Smooth muscle cell of the brain vasculature (primary cell): ENCODE measurements at places on chromosomes 5 and 9.

GRCh38 chr9:7095058-7095457, 337.3 kb downstream of the KDM4C start:
- no peak for DNase-seq

GRCh38 chr9:3074247-3074646, 230.4 kb upstream of the PUM3 start:
- no peak for DNase-seq

- no peak for DNase-seq
Observed at GRCh38 chr9:75957116-75957515, 66.6 kb downstream of the PCSK5 start.

DNA sequence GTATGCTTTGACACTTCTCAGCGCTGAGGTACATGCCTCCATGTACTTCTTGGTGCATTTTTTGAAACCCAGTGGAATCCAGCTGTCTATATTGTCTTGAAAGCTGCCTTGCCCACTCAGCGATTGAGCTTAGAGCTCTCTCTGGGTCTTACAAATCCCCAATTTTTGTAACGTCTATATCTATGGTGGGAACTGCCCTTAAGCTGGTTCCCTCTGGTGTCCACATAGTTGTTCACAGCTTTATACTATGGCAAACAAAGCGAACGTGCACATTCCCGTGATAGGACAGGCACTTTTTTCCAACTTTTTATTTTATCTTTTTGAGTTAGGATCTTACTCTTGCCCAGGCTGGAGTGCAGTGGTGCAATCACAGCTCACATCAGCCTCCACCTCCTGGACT, 20.9 kb downstream of the CDHR2 start:
- DNase-seq, result no peak

DNA sequence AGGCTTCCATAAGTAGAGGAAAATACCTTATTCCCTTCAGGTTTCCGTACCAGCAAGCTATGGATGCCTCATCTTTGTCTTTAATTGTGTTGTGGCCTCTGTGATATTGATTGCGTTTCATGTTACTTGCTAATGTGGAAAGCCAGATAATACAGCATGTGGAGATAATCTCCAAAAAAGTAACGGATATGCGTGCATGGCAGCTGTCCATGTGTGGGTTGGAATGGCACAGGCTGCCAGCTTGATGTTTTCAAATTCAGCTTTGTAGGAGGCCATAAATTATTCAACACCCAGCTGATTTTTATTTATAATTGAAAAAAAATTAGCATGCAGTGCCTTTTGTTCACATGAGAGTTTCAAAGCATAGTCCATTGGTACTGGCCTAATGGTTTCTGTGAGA, 144.9 kb downstream of the GIN1 start:
- no peak for DNase-seq

DNA sequence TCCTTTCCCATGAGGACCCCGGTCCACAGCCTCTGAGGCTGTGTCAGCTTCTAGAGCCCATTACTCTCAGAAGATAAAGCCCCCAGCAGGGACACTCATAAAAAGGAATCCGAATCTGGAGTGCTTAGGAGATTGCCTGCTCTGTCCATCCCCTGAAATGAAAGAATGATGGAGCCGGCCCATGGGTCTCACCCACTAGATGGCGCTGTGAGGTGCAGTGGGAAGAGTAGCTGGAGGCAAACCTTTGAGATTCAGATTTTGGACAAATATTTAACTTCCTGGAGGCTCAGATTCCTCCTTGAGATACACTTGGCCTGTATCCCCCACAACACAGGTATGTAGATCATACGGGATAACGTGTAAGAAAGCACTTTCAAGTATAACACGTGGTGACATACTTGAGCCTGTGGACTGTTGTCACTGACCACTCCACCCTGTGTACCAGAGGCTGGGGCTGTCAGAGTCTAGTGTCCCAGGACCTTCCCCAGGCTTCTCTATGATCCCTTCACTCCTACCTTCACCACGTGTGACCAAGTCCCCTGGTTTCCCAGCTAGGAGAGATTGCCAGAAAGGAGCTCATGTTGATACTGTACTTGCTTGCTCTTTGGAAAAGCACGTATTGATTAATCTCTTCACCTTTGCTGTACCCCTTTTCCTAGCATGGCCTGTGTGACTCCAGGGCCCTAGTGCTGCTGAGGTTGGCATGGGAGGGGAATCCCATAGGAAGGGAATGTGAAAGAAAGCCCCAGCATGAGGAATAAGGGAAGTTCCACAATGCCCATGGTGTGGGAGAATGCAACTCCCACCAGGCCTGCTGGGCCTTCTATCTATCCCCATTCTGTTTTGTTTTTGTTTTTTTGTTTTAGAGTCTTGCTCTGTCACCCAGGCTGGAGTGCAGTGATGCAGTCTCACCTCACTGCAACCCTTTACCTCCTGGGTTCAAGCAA, 32.1 kb downstream of the TRMO start:
- DNase-seq, result no peak

GRCh38 chr9:91034976-91035824, 233.6 kb downstream of the SYK start:
- no peak for DNase-seq

DNA sequence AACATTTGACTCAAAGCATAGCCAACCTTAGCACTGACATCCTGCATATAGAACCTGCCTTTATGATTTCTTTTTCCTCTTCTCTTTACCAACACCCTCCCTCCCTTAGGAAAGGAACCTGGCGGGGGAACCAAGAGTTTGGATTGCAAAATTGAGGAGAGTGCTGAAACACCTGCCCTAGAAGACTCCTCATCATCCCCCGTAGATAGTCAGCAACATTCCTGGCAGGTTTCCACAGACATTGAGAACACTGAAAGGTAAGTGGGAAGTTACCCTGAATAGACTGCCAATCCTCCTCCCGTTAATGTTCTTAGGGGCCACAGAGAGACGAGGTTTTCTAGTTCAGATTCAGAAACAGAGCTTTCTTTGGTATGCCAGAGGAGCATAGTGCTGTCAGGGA, 88.8 kb downstream of the RGS7BP start:
- DNase-seq, result no peak

GRCh38 chr5:127998950-127999615, 84.5 kb upstream of the SLC12A2 start:
- no peak for DNase-seq

GRCh38 chr5:180101451-180102105, 30.0 kb upstream of the RNF130 start:
- no peak for DNase-seq

DNA sequence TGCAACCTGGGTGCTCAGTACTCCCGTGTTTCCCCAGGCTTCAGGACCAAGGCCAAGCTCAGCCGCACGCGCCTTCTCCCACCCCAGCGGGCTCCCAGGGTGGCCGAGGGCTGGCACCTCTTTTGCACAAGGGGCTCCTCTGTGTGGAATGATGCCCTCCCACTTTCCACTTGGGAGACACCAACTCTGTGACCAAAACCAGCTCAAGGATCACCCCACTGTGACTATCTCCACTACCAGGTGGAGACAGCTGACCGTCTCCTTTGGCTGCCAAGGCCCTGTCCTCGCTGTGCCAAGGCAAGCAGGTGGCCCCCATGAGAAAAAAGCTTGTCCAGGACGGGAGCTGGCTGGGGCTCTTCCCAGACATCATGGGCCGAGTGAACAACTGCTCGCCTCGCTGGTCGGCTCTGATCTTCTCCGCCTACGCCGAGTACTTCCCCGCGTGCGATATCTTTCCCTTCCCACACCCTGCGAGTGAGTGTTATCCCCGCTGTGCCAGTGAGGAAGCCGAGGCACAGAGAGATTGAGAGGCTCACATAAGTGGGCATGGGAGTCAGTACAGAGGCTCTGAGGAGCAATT, 132.8 kb downstream of the ZNF354C start:
- DNase-seq, result no peak

GRCh38 chr5:4531756-4532704, 608.1 kb upstream of the ADAMTS16 start:
- DNase-seq, result no peak

- DNase-seq, result no peak
Observed at GRCh38 chr5:33310451-33310850, 130.3 kb upstream of the TARS1 start.

DNA sequence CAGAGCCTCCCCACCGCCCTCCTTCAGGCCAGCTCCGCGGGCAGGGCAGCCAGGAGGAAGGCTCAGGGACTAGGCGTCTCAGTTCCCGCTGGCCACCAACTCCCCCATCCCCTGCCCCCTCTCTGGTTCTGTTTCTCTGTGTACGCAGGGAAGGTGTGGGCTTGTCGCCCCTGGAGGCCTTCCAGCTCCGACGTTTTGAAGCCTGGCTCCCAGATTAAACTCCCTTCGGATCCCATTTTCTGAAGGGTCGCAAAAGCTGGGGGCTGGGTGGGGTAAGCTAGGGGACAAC, 346 bp downstream of the ATOX1 start:
- no peak for DNase-seq

DNA sequence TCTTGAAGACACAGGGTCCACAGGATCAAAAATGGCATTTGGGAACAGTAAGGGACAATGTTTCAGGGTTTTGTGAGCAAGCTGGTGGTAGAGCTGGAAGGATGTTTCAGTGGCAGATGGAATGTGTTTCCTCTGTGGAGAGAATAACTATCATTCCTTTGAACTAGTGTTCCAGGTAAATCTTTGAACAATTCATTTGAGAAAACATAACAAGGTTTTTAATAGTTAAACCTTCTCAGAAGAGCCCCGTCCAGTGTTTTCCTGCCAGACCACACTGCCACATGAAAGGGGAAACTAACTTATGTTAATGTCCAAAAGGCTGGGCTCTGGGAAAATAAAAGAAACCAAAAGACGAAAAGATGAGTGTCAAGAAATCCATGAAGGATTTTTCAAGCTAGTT, 207.0 kb upstream of the ZNF462 start:
- DNase-seq, result no peak

GRCh38 chr9:112820881-112821280, 69.8 kb downstream of the SLC46A2 start:
- no peak for DNase-seq

DNA sequence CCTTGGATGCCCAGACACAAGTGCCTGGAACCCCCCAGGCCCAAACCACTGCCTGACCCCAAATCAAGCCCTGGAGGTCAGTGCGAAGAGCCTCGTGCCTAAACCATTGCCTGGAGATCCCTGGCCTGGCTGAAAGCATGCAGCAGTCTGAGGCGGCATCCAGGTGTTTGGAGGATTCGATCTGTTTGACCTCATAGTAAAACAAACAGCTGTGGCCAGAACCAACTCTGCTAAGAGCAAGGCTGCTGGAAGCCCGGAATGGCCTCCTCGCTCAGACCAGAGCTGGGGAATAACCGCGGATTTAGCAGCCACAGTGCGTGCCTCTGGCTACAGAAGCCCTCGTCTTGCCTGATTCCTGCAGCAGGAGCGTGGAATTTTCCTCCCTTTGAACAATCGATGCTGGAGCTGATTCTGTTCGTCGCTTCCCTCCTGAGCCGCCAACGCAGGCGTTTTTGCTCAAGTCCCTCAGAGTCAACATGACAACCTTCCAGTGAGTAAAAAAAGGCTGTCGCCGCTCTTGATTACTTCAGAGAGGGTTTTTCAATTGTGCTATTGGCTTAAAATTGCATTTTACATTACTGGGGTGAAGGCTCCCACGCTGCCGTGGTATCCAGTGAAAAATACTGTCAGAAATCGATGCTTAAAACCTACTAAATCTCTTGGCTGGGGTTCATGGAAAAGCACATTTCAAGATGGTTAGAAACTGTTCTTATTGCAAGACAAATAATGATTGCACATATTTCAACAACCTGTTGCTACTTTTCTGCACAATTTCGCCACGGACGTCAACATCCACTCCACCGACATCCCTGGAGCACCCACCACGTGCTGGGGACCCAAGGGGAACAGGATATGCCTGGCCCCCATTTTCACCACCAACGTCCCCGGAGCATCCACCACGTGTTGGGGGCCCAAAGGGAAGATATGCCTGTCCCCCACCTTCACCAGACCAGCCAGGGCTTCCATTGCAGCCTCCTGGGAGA, 190.0 kb downstream of the OLFM1 start:
- no peak for DNase-seq

- DNase-seq, result peak; percentile 40
Observed at GRCh38 chr5:68460147-68460798, 244.7 kb downstream of the PIK3R1 start.

GRCh38 chr5:116532762-116533525, 41.7 kb downstream of the SEMA6A start:
- no peak for DNase-seq

DNA sequence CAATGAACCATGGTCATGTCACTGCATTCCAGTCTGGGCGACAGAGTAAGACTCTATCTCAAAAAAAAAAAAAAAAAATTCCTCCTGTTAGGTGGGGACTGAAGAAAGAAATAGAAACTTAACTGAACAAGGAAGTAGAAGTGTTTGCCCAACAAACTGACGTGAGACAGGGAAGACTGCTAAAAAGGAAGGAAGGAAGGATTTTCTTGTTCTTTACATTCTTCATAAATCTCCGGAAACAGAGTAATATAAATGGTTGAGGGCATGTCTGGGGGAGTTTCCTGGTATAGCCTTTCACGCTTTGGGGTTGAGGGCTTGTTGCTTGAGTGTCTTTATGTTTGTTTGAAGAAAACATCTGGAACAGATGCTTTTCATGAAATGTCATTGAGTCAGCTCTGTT, 3.1 kb downstream of the TOR1B start:
- DNase-seq, result no peak

DNA sequence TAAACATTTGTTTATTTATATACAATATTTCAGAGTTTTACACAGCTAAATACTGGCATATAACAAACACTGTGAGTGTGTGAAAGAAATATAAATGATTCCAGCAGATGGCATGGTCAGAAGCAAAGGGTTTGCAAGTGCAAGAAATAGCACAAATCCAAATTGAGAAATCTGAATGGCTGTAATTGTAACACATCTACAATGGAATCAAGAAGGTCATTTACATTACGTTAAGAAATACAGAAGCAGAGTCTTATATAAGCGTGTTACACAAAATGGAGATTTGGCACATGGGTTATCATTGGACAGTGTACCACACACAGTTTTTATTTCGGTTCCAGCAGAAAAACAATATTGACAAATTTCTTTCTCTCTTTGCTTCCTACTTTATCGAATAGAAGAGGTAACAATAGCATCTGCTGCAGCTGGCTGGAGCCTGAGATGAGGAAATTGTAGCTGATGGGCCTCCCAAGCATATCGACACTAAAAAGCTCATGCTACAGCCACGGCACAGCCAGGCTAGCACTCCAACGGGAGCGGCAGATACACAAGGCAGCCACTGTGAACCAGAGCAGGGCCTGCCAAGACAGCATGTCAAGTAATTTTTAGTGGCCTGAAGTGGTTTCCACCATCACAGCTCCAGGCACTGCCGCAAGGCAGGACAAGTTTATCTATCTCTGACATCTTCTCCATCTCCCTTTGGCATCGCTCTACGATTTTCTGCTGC, 564.6 kb upstream of the DMAC1 start:
- DNase-seq, result no peak
